Thoracic aorta endothelial cell (primary cell): ENCODE measurements at places on chromosomes 11 and 22. TPM values are rescaled to one million over a fixed set of nuclear protein-coding genes. Genes with fewer than 3 reads are reported as not detected.

The CD248 gene
- total RNA-seq = under 0.01 TPM in 1 of 2 replicates, not detected in the other

The ARRB1 gene
- 100 and 189 TPM in 2 replicates for total RNA-seq

The RBX1 gene
- 50.4 and 61.2 TPM in 2 replicates for total RNA-seq

The RAG1 gene
- 1.7 and 1.9 TPM in 2 replicates for total RNA-seq

The PTPN5 gene
- total RNA-seq = not detected in 2 replicates

The ENTHD1 gene
- not detected in 2 replicates for total RNA-seq

The CCDC73 gene
- total RNA-seq = not detected in 2 replicates
